ENCODE measurements at places on chromosomes 16 and 17.
A peak's percentile ranks its signal among the peaks of the same experiment; 100 is the strongest.

DNA sequence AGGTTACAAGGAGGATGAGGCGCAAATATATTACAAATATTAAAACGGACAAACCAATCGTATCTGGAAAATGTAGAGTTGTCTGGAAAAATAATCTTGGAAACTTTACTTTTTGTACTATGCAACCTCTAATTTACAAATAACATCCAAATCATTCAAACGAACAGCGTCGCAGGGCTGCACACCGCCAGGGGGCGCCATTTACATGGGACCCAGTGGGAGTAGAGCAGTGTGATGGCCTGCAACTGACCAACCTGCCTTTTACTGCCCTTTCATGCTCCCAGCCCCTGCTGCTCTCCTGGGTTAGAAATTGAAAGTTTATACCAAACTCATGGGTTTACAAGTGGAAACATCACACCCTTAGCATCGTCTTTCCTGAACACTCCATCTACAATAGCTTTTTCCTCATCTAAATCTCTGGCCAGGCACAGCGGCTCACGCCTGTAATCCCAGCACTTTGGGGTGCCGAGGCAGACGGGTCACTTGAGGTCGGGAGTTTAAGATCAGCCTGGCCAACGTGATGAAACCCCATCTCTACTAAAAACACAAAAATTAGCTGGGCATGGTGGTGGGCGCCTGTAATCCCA, 10.0 kb downstream of the PITPNC1 start:
- DNase-seq = peak; percentile 45

GRCh38 chr17:21095735-21096134, 31.0 kb upstream of the DHRS7B start:
- no peak for DNase-seq

DNA sequence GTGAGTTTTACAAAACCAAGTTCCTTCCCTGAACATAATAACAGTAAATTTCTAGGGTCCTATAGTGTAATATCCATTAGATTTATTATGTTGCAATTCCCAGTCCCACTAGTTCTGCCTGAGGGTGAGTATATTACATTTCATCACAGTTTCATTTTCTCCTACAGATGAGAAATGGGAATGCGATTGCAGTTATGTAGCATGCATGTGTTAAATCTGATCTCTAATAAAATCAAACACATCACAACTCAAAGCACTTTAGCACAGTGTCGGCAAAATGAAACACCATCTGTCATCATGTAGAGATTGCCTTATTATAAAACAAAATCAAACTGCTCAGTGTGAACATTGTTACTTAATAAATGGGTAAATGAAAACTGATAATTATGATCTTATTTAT, 180.5 kb upstream of the TOX3 start:
- no peak for DNase-seq

- no peak for DNase-seq
These were observed 64.8 kb downstream of the NT5M start for GRCh38 chr17:17367931-17368330.

- DNase-seq = peak; percentile 15
These were observed 343.0 kb upstream of the ZFHX3 start for GRCh38 chr16:73390936-73391335.

GRCh38 chr17:19727501-19728078, 11.2 kb upstream of the SLC47A2 start:
- no peak for DNase-seq

GRCh38 chr16:57128771-57129389, 36.5 kb downstream of the CPNE2 start:
- DNase-seq = no peak

GRCh38 chr17:33292201-33292980, 704 bp downstream of the ASIC2 start:
- peak; percentile 13 for DNase-seq

DNA sequence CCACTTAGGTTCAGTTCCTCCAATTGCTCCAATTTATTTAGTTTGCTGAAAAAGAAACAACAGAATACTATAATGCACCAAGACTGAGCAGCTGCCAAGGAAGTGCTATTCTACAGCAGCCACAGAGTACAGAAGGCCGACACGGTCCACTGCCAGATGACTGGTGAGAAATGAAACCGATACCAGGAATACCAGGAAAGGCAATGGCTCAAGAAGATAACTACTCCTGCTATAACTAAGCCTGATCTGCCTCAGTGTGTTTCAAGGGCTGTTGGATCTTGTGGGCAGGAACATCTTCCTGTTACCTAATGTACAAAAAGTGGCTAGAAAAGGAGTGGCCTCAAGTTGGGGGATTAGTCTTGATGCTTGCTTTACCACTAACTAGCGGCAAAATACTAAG, 32.8 kb downstream of the MARVELD3 start:
- no peak for DNase-seq

GRCh38 chr16:84013787-84014569, 28.6 kb downstream of the SLC38A8 start:
- peak; percentile 63 for DNase-seq

GRCh38 chr17:77592106-77592865, 366.2 kb upstream of the TNRC6C start:
- DNase-seq = no peak

GRCh38 chr17:5780476-5780875, 196.2 kb upstream of the NLRP1 start:
- peak; percentile 85 for DNase-seq

DNA sequence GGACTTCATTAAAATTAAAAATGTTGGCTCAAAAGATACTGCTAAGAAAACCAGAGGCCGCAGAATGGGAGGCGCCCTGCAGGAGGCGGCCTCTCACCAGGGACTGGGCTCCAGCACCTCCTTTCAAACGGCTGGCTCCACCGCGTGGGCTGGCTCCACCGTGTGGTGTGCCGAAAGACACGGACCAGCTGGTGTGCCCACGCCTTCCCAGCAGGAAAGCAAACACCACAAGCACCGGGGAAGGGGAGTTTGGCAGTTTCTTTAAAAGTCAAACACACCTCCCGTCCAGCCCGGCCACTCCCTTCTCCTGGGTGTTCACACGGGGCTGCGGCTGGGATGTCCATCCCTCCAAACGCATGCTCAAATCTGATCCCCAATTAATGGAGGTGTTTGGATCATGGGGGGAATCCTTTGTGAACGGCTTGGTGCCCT, 13.9 kb downstream of the HAGH start:
- DNase-seq = peak; percentile 52

DNA sequence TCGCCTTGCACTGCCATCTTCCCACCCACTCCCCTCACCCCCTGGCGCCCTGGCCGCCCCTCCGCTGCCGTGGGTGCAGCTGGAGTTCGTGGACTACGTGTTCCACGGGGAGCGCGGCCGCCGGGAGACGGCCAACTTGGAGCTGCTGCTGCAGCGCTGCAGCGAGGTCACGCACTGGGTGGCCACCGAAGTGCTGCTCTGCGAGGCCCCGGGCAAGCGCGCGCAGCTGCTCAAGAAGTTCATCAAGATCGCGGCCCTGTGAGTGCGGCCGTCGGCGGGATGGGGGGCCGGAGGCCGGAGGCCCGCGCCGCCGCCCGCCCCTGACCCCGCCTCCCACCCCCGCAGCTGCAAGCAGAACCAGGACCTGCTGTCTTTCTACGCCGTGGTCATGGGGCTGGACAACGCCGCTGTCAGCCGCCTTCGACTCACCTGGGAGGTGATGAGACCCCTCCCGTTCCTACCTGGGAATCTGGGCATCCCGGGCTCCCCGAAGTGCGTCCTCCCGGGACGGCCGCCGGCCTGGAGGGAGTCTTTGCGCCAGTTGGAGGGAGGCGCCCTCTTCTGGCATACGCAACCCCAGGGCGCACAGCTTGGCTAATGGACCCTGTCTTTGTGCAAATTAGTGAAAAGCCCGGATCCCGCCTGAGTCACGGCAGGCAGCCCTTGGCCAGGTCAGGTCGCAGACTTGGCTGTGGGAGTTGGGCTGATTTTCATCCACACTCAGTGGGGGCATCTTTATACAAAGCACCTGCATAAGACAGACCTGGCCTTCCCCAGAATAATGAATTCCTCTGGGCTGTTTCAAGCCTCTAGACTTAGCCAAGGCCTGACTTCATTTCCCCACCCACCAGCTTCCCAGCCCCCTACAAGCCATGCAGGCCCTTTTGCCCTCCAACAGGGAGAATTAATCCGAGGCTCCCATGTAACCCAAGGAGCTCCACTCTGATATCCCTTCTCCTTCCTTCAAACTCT, 14.3 kb downstream of the RAPGEFL1 start:
- DNase-seq = peak; percentile 77

GRCh38 chr17:45143767-45144198, 4.5 kb upstream of the HEXIM1 start:
- DNase-seq = peak; percentile 92

- DNase-seq = no peak
These were observed 154.2 kb downstream of the KCNJ12 start for GRCh38 chr17:21530311-21530710.

DNA sequence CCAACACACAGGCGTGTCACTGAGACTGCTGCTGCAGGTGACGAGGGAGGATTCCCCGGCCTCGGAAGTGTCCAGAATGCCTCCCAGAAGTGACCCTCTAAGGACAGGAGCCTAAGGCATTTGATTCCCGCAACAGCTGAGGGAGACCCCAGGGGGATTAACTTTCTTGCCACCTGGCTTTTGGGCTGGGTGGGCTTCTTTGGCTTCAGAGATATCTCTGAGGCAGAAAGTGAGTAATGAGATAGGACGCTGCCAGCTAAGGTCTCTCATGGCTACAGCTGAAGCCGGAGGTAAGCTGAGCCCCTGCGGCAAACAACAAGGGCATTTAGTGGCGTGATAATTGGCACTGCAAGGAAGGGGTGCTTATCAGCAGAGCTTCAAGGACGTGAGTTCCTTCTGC, 17.0 kb downstream of the DRC3 start:
- no peak for DNase-seq

DNA sequence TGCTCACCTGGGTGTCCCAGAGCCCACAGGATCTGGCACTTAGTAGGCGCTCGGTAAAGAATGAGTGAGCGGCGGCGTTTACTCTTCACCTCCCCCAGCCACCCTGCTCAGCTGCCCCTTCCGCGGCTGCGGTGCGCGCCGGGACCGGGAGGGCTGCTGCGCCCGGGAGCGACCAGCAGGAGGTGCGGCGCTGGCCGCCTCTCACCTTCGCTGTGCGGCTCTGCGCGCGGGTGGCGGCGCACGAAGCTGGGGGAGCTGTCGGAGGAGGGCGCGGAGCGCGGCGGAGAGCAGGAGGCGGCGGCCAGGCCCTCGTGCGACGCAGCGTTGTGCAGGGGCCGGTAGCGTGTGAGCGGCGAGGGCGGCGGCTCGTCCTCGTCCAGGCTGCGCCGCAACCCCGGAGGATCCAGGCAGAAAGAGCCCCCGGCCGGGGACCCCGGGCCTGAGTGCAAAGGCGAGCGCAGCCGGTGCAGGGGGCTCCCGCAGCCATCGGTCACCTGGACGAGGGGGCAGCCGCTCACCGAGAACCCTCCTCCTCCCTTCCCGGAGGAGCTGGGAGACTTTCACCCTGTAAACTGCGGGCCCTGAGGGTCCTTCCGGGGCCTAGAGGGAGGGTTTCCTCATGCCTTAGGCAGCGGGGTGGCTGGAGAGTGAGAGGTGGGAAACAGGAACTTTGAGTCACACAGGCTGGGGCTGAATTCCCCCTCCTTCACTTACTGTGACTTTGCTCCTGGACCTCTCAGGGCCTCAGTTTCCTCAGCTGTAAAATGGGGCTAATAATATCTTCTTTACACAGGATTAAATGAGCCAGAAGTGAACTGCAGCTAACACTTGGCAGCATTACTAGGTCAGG, 12.5 kb downstream of the SAMD14 start:
- peak; percentile 63 for DNase-seq

DNA sequence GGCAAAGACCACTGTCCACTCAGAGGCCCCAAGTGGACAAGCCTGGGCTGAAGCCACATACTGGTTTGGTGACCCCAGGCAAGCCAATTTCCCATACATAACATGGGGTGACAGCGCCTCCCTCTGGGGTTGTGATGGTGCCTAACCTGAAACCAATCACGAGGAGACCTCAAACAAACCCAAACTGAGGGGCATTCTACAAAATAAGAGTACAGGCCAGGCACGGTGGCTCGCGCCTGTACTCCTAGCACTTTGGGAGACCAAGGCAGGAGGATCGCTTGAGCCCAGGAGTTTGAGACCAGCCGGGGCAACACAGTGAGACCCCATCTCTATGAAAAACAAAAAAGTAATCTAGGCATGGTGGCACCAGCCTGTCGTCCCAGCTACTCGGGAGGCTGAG, 3.6 kb downstream of the P2RX5 start:
- no peak for DNase-seq

- DNase-seq = peak; percentile 29
These were observed 1.4 kb upstream of the ABR start for GRCh38 chr17:1180958-1181752.

All from fibroblast of skin of right biceps (primary cell).